ENCODE measurements at places on chromosomes 11 and 22.

DNA sequence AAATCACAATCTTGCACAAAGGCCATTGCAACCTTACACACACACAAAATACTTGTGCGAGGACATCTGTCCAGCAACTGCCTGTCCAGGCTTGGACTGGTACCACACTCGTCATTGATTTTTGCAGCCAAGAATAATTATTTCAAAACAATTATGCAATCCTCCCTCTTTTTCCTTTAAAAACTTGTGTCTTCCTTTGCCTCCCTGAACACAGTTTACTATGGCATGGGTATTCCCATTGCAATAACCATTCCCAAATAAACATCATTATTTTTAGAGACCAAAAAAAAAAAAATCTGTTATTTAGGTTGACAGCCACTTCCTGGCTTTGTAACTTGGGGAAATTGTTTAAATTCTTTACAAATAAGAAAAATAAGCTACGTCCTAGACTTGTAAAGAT is 54.0 kb downstream of the C11orf91 start:
- DNase-seq: no peak

- DNase-seq: no peak
These were observed 236.1 kb downstream of the MIAT start for GRCh38 chr22:26893173-26894110.

DNA sequence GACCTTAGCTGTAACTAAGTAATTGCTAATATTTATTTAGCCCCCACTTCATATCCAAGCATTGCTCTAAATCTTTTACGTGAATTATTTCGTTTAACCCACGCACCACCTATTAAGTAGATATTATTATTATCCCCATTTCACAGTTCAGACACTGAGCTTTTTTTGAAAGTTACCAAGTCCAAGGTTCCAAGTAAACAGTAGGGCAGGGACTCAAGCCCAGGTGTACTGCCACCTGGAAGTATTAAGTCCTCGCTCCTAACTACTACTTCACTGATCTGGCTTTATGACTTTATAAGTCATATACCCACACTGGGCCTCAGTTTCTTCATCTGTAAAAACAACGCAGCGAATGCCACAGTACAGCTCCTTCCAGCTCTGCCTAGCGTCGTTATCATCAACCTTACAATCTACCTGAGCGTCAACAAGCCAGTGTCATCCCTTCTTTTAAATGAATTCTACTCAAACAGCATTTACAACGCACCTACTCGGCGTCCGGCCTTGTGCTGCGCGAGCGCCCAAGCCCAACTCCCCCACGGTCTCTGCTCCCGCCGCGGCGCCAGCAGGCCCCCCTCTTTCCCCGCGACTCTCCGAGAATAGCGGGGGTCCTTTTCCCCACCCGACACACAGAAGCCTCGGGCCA is 624 bp downstream of the TMEM41B start:
- DNase-seq: peak; percentile 5

GRCh38 chr11:113308601-113309000 is 5.8 kb upstream of the TTC12 start:
- DNase-seq: no peak

GRCh38 chr22:19626666-19627065 is 87.6 kb upstream of the SEPTIN5 start:
- DNase-seq: no peak

- DNase-seq: no peak
These were observed 752.7 kb downstream of the METTL15 start for GRCh38 chr11:28860893-28861292.

- no peak for DNase-seq
These were observed 727.1 kb downstream of the NELL1 start for GRCh38 chr11:21396342-21397008.

GRCh38 chr11:110376711-110377324 is 52.9 kb upstream of the FDX1 start:
- DNase-seq: peak; percentile 38

DNA sequence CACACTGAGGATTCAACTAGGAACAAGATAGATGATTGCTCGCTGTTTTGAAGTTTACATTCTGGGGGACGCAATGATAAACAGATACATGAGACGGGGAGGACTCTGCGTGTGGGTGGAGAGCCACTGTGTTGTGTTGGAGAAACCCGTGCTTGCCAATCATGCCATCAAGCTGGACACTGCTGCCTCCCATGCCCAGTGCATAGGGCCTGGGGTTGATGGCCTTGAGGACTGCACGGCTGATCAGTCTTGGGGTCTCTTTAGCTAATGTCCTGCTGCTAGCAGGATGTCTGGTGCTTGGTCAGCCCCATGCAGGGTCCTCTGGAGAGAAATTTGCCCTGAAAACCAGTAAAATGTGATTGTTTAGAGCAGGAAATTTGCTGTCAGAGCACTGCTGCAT is 221.2 kb upstream of the B3GAT1 start:
- DNase-seq: no peak

GRCh38 chr11:70319396-70320076 is 49.0 kb downstream of the PPFIA1 start:
- no peak for DNase-seq

GRCh38 chr11:111819161-111819828 is 52.1 kb downstream of the ALG9 start:
- peak; percentile 54 for DNase-seq

DNA sequence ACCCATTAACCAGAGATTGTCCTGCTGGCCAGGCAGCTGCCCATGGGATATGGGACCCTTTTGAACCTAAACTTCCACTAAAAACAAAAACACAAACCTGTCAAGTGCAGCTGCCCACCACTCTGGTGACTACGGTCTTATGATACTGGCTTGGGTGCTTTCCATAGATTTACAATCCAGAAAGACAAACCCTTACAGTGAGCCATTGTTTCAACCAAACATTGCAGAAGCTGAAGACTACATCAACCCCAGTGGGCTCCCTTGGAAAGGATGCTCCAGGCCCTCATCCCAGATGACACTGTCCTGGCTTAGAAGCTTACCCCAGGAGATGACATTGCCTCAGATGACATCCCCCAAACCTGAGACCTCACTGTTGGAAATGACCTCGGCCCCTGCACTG is 56.9 kb upstream of the WNT11 start:
- DNase-seq: no peak

DNA sequence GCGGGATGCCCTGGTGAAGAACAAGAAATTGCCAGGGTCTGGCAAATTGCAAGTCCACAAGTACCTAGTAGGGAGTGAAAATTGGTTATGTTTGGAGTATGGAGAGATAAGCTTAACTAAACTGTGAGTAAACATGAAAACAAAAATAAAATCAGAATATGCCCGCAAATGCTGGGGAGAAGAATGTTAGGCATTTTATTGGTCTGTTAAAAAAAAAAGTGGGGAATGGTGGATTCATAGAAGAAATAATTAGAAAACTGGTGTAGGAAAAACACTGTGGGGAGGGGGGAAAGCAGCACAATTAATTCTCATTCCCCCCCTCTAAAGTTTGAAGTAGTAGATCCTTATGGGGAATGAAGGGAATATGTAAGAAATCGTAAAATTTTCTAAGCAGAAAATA is 40.6 kb upstream of the HSD17B12 start:
- no peak for DNase-seq

- no peak for DNase-seq
These were observed 113.7 kb upstream of the BLID start for GRCh38 chr11:122229481-122230384.

DNA sequence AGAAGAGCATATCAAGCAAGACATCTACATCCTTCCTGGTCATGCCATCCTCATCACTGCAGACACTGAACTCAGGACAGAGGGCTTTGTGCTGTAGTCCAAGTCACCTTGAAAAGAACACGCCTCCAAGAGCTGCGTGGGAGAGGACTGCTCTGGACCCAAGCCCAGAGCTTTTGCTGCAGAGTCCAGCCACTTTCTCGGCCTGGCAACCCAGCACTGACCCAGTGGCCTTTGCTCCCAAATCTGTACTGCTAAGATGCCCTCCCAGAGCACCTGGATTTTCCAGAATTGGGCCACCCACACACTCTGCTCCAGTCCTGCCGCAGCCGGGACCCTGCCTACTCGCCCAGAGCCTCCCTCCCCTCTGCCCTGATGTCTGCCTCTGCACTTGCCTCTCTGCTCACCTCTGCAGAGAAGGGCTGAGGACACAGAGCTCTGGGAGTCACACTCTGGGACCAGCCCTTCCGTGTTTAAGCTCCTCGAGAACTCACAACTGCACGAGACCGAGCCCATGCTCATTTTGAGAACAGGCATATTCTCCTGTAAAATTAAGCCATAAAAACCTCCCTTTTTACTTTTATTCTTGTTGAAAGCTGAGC is 83.8 kb upstream of the CSNK2A3 start:
- DNase-seq: no peak

GRCh38 chr11:133907841-133908241 is 48.9 kb downstream of the IGSF9B start:
- DNase-seq: no peak

- DNase-seq: no peak
These were observed 46.5 kb downstream of the ADM start for GRCh38 chr11:10351435-10351764.

DNA sequence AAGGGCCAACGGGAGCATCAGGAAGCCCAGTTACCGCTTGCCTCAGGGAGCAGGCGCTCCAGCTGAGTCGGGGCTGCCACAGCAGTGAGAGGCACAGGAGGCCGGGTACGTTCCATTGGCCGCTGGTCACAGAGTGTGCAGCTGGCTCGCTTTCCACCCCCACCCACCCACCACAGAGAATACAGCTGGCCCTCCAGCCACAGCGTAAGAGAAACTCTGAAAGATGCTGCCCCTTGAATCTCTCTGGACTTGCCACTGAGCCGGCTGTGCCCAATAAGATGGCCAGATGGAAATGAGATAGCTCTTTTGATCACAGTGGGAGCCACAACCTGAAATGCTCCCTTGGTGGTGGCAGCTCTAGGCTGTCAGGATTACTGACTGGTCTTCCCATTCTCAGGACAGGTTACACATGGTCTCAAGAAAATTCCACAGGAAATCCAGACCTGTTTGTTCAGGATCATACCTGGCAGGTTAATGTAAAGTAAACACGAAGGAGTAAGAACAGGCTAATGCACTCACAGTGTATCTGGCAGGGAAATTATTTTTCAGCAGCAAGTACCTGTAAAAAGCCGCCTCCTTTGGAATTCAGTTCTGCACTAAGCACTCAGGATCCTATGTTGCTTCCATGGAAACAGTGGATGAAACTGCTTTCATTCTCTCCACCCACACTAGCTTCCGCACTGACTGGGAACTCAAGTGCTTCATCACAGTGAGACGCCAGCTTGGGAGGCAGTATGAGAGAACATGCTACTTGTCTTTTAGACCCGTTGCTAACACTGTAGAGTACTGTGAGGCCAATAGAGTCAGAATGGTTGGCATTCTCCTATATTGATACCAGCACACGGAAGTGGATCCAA is 16.5 kb downstream of the SIAE start:
- DNase-seq: no peak
